Activated T-helper 1 cell treated with Interleukin-2 at 50 U/mL for 16 hours (primary cell): ENCODE measurements at places on chromosomes 5 and 9.

- DNase-seq: no peak
These were observed 32.8 kb upstream of the SMIM32 start for GRCh38 chr5:136225796-136226195.

DNA sequence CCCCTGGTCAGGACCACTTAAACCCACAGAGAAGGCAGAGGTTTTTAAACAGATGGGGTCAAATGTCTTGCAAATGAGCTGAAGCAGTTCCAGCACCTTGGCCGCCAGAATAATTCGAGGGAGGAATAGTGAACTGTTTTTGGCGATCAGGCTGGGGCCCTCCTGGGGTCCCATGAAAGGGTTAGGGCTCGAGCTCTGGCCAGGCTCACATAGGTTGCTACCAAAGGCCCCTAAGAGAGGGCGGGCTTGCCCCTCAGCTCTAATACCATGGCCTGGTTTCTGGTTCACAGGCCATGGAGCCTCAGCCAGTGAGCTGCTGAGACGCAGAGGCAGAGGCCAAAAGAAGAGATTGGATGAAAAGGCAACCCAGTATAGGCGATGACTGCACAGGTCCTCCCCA is 74.8 kb upstream of the UBTD2 start:
- no peak for DNase-seq

DNA sequence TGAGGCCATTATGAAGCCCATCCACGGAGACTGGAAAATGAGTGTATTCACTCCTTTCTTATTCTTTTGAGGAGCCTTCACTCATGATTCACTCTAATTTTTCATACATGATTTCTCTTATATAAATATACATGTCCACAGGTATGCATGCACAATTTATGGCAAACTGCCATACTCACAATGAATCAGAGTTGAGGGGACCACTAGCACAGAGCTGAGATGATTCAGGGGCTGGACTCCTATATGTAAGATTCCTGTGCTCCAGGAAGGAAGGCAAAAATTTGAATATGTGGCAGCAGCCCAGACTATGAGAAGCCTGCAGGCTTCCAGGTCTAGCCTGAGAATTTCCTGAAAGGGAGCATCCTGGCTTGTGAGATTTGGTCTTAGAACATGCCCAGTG is 484.6 kb downstream of the PRELID2 start:
- no peak for DNase-seq

DNA sequence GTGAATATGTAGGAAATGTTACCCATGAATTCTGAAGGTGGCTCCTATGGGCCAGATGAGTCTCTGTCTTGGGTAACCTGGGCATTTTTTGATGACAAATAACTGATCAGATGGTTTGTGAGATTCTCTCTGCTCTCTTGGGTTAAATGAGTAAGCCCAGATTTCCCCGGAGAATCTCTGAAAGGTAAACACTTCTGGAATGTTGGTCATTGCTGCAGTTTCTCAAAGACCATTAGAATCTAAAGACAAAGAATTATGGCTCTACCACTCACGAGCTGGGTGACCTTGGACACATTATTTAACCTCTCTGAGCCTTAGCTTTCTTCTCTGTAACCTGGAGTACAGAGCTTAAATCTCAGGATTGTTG is 191.2 kb downstream of the DAB2IP start:
- DNase-seq: no peak

DNA sequence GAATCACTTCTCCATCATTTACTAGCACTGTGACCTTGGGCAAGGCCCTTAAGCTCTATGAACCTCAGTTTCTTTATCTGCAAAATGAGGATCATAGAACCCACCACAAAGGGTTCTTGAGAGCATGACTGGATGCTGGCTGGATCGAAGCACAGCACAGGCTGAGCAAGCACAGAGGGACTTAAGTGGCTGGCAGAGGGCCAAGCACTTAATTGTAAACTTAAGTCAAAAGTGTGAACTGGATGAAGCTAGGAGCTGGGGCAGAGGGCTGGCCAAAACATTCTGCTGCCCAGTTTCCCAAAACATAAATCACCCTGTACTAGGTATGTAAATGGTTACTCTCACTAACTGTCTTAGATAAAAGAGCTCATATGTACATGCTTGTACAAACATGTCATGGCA is 112.3 kb upstream of the WWC1 start:
- no peak for DNase-seq

GRCh38 chr5:60829490-60830266 is 14.4 kb downstream of the ELOVL7 start:
- no peak for DNase-seq

DNA sequence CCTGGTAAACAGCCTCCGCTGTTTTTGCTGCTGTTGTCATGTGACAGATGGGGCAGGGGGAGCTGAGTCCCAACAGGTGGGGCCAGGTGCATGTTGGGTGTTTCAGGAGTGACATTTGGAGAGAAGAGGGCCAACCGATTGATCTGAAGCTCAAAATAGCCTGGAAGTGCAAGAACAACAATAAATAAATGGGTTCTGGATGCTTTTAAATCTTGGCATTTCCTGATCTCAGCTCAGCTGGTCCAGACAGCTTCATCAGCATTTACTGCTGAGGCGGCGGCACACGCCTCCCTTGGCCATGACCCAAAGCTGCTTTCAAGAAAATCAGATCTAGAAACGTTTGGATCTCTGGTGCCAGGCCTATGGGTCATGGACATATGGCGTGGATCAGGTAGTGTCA is 70.5 kb downstream of the PPARGC1B start:
- DNase-seq: no peak

DNA sequence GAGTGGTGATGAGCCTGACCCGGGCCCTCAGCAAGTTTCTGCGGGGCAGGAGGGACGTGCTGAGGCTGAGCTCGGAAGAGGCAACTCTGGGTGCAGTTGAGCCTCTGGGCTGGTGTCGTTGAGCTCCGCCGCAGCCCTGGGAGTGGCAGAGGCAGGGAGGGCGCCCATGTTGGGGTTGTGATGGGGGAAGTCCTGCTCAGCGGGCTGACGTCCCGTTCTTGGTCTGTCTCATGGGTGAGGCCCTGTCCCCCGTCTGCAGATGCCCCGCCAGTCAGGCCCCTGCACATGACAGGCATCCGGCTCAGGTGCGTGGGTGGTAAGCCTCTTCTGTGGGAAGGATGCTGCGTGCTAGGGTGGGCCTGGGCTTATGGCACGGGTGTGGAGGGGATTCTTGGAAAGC is 64.3 kb downstream of the RXRA start:
- DNase-seq: peak; percentile 38

GRCh38 chr5:179694561-179694960 is 4.2 kb upstream of the CANX start:
- no peak for DNase-seq

DNA sequence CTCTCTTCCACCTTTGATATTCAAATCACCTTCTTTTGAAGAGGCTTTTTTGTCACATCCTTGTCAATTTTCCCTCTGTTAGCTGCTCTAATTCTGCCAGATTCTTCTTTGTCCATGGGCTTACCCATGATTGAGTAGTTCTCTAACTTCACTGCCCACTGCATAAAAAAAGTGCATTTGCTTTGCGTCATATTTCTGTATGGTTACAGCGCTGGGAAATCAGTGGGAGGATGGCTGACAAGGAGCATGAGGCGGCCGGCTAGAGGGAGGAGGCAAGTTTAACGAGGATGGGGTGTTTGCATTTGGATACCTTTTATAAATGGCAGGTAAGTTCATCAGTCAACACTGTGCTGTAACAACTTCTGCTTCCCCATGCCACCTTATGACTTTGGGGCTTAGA is 116.5 kb upstream of the LHFPL2 start:
- no peak for DNase-seq

GRCh38 chr5:156803404-156803803 is 46.7 kb upstream of the PPP1R2B start:
- DNase-seq: no peak

DNA sequence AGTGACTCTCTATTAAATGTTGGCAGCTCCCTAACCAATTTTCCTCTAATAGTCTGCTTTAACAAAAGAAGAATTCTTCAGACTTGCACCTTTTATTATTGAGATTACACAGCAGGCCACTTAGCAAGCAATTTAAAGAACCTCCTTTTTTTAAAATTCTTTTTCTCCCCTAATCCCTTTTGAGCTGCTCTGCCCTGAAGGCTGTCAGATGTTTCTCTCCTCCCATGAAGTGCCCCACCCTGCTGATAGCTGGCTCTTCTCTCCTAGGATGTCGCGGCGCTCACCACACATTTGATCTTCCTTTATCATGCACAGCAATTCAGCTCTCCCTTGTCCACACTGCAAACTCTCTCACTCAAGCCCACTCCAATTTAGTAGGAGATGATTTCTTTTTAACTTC is 1471.1 kb upstream of the ACO1 start:
- DNase-seq: no peak

DNA sequence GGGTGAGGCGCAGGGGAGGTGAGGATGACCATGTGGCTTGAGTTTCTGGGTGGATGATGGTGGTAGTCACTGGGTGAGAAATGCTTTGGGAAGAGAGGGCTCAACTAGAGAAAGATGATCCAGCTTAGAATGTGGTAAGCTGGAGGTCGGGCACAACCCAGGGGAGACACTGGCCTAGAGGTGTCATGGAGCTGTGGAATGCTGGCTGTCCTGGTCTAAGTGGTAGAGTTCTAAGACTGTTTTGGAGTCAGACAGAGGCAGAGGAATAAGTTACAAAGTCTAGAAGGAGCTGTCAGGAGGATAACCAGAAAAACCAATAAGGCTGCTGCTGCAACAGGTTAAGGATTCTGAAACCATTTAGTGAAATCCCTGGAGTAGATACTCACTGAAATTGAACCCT is 19.2 kb upstream of the ACSL6 start:
- DNase-seq: no peak

GRCh38 chr9:120377268-120378159 is 202.5 kb downstream of the CDK5RAP2 start:
- DNase-seq: no peak

DNA sequence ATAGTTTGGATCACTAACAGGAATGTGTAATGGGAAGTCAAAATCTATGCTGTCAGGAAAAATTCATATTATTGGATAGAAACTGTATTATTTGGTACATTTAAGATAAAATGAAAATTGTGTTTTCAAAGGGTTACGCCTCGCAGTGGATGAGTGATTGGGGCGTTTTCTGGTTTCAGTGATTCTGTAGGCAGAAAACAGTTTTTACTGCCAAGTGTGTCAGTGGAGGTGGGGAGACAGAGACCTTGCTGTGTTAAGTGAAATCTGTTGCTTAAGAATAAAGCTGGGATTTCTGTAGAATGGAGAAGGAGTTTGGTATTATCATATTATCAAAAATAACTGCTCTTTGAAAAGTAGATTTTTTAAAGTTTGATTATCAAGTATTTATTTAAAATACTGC is 69.7 kb downstream of the GHR start:
- DNase-seq: no peak

GRCh38 chr9:89720696-89721175 is 115.9 kb downstream of the GADD45G start:
- DNase-seq: no peak

GRCh38 chr5:135085936-135086725 is 52.1 kb upstream of the PITX1 start:
- DNase-seq: no peak

- DNase-seq: no peak
These were observed 73.0 kb downstream of the NIPBL start for GRCh38 chr5:36949593-36949992.

DNA sequence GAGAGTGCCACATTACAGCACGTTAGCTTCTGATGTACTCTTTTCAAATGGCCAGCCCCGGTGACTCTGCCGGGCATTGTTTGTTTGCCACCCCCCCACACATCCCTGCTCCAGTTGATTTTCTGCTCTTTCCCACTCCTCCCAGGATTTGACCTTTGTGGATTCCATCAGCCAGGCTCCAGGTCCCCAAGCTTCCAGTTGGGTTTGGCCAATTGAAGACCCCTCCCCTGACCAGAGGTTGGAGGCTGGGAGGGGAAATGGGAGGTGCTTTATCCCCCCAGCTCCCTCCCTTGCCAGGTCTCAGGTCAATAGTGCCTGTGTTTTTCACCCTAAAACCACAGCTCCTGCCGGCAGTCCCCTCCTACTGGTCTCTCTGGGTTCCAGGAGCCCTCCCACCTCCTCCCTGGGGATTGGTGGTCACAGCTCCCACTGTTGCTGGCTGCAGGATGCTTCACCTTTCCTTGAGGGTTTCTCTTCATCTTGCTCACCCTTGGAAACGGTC is 34.9 kb downstream of the IRF1 start:
- DNase-seq: no peak

DNA sequence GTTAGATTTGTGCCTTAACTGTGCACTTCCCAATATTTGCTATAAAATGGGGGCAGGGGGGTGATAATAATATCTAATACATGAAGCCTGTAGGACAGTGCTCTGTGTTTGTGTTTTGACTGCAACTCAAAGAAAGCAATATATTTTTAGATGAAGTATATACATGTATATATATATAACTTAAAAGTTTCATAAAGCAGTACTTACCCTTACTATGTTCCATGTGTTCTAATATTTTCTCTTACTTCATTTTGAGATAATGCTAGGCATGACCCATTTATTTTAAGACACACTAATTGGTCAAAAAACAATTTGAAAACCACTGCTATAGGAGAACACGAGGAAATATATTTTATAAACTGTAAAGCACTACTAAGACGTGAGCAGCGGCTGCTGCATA is 2.4 kb downstream of the TRIM52 start:
- DNase-seq: no peak

GRCh38 chr5:37667846-37668245 is 172.0 kb downstream of the GDNF start:
- no peak for DNase-seq

DNA sequence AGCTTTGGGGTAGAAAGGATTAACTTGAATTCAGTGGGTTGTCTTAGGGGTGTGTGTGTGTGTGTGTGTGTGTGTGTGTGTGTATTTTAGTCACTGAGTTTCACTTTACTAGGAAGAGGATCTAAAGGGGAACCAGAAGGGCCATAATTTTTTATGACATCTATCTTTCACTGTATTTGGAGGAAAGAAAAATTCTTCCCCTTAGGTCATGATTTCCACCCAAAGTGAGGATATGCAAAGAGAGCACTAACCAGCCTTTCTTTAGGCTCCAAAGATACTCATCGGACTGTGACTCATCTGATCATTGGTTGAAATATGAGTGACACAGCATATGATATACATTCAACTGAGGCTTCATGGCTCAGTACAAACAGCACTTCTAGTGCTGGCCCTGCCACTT is 75.2 kb upstream of the RASGRF2 start:
- DNase-seq: no peak

- DNase-seq: no peak
These were observed 22.5 kb downstream of the CCDC152 start for GRCh38 chr5:42779083-42779482.
